ENCODE measurements at places on chromosomes 6 and 20. TPM values are rescaled to one million over a fixed set of nuclear protein-coding genes. Genes with fewer than 3 reads are reported as not detected.

Gene ENPP4
- 15.7 TPM for total RNA-seq

Gene TAAR8
- not detected for total RNA-seq

Gene WDR27
- 44.9 TPM for total RNA-seq

DNA sequence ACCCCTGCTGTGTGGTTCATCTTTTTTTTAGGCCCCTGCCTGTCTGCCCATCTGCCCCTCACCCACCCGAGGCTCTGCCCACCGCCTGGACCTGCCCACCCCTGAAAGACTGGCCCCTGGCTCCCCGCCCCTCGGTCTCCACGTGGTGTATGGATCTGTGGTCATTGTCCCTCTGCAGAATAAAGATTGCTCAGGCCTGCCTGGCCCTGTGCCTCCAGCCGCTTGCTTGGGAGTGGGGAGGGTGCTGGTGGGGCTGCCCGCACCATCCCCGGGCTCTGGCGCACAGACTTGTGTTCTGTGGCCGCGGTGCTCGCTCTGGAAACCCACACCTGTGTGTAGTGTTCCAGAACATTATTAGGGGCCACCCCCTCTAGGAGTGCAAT lies 1.6 kb downstream of the MAP1LC3A start:
- no peaks in the 10 kb centered on the region for H3K36me3 ChIP-seq
- H3K27me3 ChIP-seq: no peaks in the 10 kb centered on the region
- peaks cover 15% of the 10 kb centered on the region for H3K4me1 ChIP-seq
- H3K4me3 ChIP-seq: no peak overlapping the region
- DNase-seq: no peak

DNA sequence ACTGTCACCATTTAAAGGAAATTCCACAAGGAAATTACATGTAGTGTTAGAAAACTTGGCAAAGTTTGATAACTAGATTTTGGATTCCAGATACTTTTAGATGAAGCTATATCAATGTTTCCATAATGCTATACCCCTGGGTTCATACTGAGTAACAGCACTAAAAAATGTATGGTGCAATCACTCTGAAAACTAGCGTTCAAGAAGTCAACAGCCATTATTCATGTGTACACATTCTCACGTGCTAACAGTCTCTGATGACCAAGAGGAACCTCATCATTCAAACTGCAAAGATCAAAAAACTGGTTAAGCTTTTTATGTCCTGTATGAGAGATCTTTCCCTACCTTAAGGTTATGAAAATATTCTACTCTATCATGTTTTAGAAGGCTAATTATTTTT lies 197.6 kb downstream of the GMDS start:
- no peak for DNase-seq
- H3K4me3 ChIP-seq: no peak overlapping the region
- H3K36me3 ChIP-seq: no peaks in the 10 kb centered on the region
- H3K4me1 ChIP-seq: no peaks in the 10 kb centered on the region
- H3K27me3 ChIP-seq: no peaks in the 10 kb centered on the region
- no peak overlapping the region for H3K27ac ChIP-seq

DNA sequence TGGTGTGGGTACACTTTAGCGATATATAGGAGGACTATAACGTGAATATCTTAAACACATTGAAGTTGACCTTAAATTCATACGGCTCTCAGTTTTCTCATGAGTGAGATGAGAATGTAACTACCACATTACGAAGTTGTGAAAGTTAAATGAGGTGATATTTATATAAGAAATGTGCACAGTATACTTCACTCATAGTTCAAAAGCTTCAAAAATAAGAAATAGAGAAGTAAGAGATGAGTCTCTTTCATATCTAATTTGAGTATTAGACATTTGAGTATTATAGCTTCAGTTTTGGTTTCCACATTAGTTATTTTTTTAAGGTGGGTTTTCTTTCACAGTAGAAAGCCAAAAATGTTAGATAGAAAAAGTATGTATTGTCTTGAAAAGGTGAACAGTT lies 183.3 kb downstream of the NKAIN2 start:
- no peak overlapping the region for H3K4me3 ChIP-seq
- H3K27me3 ChIP-seq: no peaks in the 10 kb centered on the region
- no peak overlapping the region for H3K27ac ChIP-seq
- H3K4me1 ChIP-seq: no peaks in the 10 kb centered on the region
- DNase-seq: no peak

GRCh38 chr6:158255989-158256601 lies 56.2 kb upstream of the TULP4 start:
- H3K27ac ChIP-seq: no peak overlapping the region
- no peak overlapping the region for H3K4me3 ChIP-seq
- no peaks in the 10 kb centered on the region for H3K27me3 ChIP-seq

GRCh38 chr6:41200296-41200900 lies 551 bp downstream of the TREML2 start:
- no peak overlapping the region for H3K4me3 ChIP-seq
- peaks cover 7% of the 10 kb centered on the region for H3K4me1 ChIP-seq
- no peaks in the 10 kb centered on the region for H3K27me3 ChIP-seq
- no peaks in the 10 kb centered on the region for H3K36me3 ChIP-seq
- DNase-seq: peak; percentile 29
- peak overlapping the region; percentile 20 for H3K27ac ChIP-seq

DNA sequence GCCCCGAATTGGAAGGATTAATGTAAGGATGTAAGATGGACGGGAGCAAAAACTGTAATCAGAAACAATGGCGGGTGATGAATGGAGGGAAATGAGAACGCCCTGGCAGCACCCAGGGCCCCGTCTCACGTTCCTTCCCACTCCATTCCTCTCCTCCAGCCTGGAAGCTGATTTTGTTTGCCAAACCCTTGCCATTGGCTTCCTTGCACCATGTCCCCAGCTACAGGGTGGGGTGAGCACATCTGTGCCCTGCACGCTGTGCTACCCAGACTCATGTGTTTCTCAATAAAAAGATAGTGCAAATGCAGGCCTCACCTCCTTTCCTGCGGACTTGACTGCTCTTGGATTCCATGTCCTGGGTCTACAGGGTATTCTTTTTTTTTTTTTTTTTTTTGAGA lies 26.7 kb downstream of the SCP2D1 start:
- H3K27me3 ChIP-seq: no peaks in the 10 kb centered on the region
- no peak overlapping the region for H3K27ac ChIP-seq
- H3K36me3 ChIP-seq: no peaks in the 10 kb centered on the region
- DNase-seq: no peak
- H3K4me3 ChIP-seq: no peak overlapping the region

GRCh38 chr20:1576641-1577040 lies 19.1 kb upstream of the SIRPD start:
- DNase-seq: no peak
- H3K4me3 ChIP-seq: no peak overlapping the region
- H3K36me3 ChIP-seq: no peaks in the 10 kb centered on the region

DNA sequence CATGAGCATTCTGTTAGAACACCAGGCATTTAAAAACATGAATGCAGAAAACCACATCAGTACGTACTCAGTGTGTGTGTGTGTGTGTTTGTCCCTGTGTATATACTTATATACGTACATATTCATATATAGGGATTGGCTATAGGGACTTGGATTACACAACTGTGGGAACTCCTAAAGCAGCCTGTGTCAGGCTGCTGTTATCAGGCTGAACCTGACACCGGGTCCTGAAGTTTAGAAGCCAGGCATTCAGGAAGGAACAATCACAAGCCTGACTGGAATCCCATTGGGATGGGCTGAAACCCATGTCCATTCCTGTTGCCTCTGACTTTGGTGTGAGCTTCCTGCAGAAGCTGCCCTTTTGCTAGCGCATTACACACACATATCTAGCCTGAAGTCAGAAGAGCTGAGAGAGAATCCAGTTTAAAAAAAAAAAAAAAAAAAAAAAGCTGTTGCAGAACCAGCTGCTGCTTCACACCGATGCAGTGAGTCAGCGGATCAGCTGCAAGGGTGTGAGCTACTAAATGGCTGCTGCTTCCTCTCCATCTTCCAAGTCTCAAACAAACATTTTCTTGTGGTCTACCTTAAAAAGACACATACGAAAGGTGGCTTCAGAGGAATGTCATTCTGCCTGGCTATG lies 348.1 kb downstream of the THBS2 start:
- H3K4me3 ChIP-seq: no peak overlapping the region
- no peaks in the 10 kb centered on the region for H3K36me3 ChIP-seq
- DNase-seq: no peak
- no peak overlapping the region for H3K27ac ChIP-seq
